Cortex of kidney (tissue), 1 donor: ENCODE measurements at places on chromosomes 1 and 21.

DNA sequence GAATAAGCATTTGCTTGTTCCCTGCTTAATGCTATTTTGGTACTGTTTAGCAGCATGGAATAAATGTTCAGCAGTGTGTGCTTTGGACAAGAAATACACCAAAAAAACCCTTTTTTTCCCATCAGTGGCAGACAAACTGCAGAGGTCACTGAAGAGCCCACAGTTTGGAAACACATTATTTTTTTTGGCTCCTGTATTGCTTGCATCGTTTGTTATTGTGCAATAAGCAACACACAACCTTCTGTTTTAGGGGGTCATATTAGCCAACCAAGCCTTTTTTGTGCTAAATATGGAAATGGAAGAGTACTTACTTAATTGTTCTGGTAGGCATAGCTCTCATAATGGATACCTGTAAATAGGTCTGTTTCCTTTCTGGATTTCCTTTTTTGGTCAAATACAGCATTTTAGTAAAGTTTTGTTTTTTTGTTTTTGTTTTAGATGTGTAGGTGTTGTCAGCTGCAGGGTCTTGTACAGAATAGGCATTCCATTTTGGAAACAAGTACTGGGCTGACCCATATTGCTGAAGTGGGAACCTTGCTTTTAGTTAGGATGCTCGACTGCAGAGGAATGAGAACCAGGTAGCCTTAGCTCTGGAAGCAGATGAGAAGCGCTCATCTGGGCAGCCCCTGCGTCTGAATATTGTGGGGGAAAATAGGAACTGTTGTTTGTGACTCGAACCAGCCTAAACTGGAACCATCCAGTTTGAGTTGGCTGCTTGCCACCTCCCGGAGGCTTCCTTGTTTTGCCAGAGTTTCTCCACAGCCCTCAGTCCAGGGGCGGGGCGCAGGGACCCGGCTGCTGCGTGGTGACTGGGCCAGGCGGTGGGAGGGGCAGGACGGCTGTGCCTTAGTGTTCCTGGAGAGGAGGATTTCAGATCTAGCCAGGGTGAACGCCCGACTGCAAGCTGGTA is 38.4 kb downstream of the SPEN start:
- peak; percentile 47 for DNase-seq

GRCh38 chr21:38491536-38491935 is 6.7 kb downstream of the ERG start:
- DNase-seq = no peak

DNA sequence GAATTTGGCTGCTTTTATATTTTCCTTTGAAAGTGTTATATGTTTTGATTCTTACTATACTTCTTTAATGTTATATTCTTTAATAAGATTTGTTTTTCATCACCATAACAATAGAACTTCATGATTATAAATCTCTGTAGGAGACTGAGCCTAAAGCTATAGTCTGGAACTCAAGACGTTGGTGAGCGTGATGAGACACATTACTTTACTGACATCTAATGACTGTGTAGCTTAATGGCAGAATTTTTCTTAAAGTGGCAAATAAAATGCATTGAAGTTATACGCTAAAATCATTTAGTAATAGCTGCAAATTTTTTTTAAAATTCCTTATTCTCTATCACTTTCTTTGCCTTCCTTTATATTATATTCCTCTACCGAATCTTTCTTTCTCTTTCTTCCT is 56.1 kb upstream of the HAO2 start:
- no peak for DNase-seq

GRCh38 chr1:182235952-182236650 is 155.5 kb downstream of the GLUL start:
- DNase-seq = no peak

DNA sequence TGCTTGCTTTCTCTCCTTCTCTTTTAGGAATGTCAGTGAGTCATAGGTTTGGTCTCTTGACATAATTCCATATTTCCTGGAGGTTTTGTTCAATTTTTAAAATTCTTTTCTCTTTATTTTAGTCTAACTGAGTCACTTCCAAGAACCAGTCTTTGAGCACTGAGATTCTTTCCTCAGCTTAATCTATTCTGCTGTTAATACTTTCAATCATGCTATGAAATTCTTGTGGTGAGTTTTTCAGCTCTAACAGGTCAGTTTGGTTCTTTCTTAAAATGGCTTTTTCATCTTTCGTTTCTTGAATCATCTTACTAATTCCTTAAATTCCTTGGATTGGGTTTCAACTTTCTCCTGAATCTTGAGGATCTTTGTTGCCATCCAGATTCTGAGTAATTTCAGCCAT is 321.0 kb downstream of the PTBP2 start:
- DNase-seq = no peak

DNA sequence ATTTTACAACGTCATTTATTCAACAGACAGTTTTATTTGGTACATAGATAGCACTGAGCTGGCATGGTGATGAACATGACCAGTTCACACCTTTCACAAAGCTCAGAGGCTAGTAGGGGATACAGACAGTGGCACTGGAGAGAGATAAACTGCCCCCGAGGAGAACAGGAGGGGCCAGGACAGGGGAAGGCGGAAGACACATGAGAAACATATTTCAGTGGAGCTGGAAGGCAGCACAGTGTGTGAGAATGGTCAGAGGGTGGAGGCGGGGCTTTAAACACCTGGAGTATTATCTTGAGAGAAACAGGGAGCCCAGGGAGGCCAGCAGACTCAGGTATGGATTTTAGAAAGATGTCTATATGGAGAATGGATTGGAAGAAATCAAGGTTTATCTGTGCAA is 49.5 kb downstream of the CHML start:
- no peak for DNase-seq

DNA sequence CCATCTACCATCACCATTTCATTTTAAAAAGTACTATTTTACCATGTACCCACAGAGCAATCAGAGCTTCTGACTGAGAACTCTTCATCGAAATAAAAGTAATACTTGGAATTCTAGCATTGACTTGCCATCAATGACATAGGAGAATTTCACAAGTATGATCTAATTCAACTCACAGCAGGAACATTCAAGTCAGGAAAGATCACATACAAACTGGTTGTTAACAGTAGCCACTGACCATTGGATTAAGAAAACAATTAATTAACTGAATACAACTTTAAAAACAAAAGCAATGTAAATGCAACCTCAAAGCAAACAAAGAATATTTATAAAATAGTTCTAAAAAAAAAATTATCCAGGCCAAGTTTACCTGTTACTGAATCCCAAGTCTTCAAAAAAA is 18.8 kb downstream of the RNF115 start:
- DNase-seq = no peak

GRCh38 chr1:21933397-21934248 is 3.5 kb downstream of the HSPG2 start:
- no peak for DNase-seq

GRCh38 chr1:1624443-1625403 is 7.2 kb upstream of the MMP23B start:
- no peak for DNase-seq

GRCh38 chr1:213438339-213438738 is 387.3 kb downstream of the RPS6KC1 start:
- no peak for DNase-seq

DNA sequence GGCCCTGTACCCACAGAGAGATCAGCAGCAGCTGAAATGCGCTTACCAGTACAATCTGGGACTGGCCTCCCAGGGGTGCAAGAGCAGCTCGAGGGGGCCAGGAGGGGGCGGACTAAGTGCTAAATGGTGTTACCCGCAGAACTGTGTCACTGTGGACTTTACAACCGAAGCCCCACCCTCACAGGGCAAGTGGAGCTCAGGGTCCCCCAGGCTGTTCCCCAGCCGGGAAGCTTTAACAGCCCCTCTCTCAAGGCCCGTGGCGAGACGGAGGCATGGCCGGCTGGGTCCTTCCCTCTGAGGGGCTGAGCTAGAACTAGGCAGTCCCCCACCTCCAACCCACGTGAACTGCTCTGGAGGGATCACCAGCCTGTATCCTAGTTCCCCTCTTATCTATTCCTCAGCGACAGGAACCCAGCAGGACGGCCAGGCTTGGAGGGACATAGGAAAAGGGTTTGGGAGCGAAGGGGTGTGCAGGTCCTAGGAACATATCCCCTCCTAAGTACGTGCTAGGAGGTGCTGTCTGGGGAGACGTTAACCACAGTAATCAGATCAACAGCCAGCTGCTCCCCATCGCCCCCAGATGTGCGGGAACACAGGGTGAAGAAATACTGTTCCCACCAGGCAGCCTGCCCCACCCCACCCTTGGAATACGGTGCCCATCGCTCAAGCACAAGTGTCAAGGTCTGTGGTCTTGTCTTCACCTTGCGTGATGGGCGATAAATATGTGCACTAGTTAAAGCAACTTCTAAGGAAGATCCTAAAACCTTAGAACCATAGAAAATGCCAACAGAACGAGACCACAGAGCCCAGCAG is 24.4 kb downstream of the ZBTB17 start:
- DNase-seq = no peak

GRCh38 chr1:226510453-226510852 is 38.1 kb upstream of the STUM start:
- DNase-seq = no peak

DNA sequence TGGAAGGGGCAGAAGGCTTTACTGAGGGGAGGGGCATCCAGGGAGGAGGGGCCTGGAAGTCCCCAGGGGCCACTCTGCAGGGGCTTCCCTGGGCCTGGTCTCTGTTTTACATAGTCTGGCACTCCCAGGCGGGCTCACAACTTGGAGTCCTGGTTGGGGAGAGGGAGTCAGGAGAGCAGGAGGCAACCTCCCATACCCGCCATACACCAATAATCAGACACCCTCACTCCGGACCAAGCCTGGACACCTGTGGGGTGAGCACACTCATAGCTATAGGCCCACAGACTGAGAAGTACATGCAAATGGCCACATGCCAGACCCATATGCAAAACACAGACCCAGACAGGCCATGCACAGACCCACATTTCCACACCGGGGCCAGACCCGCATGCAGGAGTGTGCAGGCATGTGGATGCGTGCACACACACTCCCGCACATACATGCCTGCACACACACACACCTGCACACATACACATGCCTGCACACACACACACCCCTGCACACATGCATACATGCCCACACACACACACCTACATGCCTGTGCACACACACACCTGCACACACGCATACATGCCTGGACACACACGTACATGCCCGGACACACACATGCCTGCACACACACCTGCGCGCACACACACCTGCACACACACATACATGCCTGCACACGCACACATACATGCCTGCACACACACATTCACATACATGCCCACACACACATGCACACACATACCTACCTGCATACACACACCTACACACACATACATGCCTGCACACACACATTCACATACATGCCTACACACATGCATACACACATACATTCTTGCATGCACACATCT is 89.5 kb upstream of the RUNX3 start:
- no peak for DNase-seq

- DNase-seq = no peak
Observed at GRCh38 chr1:176839216-176839615, 325.3 kb downstream of the ASTN1 start.

DNA sequence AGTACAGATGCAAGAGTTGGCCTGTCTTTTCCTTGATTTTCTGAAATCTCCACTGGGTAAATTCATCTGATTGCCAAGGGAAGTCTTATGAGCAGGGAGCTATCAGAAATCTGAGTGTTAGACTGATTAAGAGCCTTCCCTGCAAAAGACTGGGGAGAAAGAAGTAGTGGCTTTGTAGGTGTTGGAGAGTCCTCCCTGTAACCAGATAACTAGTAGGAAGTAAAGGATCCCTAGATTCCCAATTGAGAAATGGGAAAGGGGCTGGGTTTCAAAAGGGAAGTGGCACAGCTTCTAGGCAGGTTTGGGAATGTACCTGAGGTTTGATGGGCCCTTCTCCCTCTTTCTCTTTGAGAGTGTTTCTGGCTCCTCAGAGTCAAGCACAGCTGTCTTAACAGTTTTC is 2.1 kb downstream of the TLCD4 start:
- no peak for DNase-seq

GRCh38 chr1:22815421-22816066 is 104.9 kb downstream of the EPHB2 start:
- DNase-seq = no peak

GRCh38 chr21:45074818-45075595 is 627 bp downstream of the ADARB1 start:
- DNase-seq = no peak

- DNase-seq = no peak
Observed at GRCh38 chr1:234589854-234590620, 19.9 kb downstream of the IRF2BP2 start.

DNA sequence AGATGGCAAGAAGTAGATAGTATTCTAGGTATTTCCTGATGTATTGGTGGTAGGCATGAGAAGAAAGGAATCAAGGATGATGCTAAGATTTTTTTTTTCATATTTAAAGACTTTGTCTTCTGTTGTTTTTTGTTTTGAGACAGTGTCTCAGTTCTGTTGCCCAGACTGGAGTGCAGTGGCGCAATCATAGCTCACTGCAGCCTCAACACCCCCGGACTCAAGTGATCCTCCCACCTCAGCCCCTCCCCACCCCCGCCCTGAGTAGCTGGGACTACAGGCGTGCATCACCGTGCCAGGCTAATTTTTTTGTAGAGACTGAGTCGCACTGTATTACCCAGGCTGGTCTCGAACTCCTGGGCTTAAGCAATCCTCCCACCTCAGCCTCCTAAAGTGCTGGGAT is 2.8 kb upstream of the CAPZB start:
- DNase-seq = no peak

GRCh38 chr1:45822644-45823043 is 19.2 kb downstream of the MAST2 start:
- no peak for DNase-seq

- no peak for DNase-seq
Observed at GRCh38 chr1:233679591-233680373, 65.9 kb downstream of the KCNK1 start.

DNA sequence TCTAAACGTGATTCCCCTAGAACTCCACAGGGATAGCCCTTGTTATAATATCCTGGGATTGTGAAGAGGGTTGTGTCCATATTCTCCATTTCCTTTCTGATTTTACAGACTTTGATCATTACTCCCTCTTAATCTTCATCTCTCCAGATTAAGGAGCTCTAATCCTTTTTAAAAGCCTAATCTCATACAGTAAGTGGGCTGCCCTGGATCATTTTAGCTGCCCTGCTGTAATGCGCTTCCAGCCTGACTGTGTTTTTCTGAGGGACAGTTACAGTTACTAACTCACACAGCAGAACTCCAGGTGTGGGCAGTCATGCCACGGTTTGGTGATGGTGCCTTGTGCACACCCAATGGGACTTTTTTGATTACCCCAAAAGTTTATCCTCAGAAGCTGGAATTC is 33.5 kb downstream of the PROX1 start:
- no peak for DNase-seq
